ENCODE measurements at places on chromosomes 11 and 22. TPM values are rescaled to one million over a fixed set of nuclear protein-coding genes. Genes with fewer than 3 reads are reported as not detected.

CABP4 gene
- not detected for total RNA-seq

KRTAP5-2 gene
- not detected for total RNA-seq

OR2AG1 gene
- total RNA-seq = not detected

TRIM6 gene
- total RNA-seq = 20.6 TPM

DNA sequence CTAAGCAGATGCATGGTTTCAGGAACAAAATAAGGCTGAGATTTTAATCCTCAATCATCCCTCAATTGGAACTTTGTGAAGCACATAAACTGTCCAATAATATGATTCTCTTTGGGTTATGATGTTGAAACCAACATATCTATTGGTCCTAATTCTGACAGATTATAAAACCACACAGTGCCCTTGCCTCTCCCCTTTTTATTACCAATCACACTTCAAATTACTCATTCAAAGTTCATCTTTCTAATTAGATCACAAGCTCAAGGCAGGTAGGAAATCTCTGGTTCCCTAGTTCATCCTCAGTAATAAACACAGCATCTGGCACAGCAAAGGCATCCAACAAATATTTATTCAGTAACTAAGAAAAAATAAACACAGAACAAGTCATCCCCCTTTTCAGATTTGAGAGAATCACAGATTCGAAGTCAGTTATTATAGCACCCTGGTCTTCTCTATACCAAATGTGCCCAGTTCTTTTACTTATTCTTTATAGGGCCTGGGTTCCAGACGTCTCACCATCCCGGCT, 611.6 kb downstream of the INSC start:
- DNase-seq = no peak
- H3K36me3 ChIP-seq = no peaks in the 10 kb centered on the region
- H3K4me3 ChIP-seq = no peak overlapping the region
- H3K27me3 ChIP-seq = no peaks in the 10 kb centered on the region

DNA sequence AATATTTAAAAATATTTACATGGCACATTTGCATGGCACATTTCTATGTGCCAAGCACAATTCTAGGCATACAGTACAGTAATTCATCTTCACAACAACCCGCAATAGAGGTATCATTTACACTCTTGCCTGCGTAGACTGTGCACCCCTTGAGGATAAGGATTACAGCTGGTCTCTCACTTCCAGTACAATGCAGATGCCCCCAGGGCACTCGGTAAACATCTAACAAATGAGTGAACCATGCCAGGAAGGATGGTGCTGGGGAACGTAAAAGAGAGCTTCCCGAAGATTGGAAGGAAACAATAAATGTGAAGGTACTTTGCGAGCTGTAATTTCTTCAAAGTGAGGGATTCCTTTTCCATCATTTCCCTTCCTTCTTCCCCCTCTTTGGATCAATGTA, 1.3 kb downstream of the PRPF19 start:
- no peak overlapping the region for H3K27ac ChIP-seq
- H3K36me3 ChIP-seq = peaks cover 12% of the 10 kb centered on the region
- H3K27me3 ChIP-seq = no peaks in the 10 kb centered on the region
- peak overlapping the region; percentile 91 for H3K4me3 ChIP-seq
- DNase-seq = no peak
- peaks cover 8% of the 10 kb centered on the region for H3K4me1 ChIP-seq

GRCh38 chr11:120929664-120930154, 94.2 kb upstream of the TBCEL start:
- no peaks in the 10 kb centered on the region for H3K4me1 ChIP-seq
- H3K27ac ChIP-seq = no peak overlapping the region
- no peaks in the 10 kb centered on the region for H3K27me3 ChIP-seq
- H3K4me3 ChIP-seq = no peak overlapping the region
- no peaks in the 10 kb centered on the region for H3K36me3 ChIP-seq
- DNase-seq = peak; percentile 73

- H3K4me1 ChIP-seq = no peaks in the 10 kb centered on the region
- no peaks in the 10 kb centered on the region for H3K27me3 ChIP-seq
- peaks cover 10% of the 10 kb centered on the region for H3K36me3 ChIP-seq
- no peak for DNase-seq
- H3K27ac ChIP-seq = no peak overlapping the region
Observed at GRCh38 chr22:46695346-46696228, 42.5 kb downstream of the CERK start.

DNA sequence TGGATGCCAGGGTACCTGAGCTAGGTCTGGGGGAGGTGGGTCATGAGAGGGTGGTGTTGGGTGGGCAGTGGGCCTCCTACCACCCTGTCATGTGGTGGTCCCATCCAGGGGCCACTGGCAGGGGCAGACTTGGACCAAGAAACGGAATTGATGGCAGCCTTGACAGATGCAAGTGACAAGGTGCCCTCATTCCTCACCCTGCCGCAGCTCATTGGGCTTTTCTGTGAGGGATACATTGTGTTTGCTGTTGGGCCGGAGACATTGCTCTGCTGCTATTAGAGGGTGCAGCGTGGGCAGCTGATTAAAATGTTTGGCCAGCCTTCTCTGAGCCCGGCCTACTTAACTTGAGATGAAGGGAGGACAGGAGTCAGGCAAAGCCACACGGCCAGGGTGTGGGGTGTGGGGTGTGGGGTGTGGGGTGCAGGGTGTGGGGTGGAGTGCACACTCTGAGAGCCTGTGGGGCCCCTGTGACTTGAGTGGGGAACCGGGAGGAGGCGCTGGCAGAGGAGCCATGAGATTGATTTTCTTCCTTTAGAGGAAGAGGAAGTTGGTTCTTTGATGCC, 351.5 kb downstream of the TBC1D22A start:
- H3K27ac ChIP-seq = no peak overlapping the region
- H3K4me1 ChIP-seq = no peaks in the 10 kb centered on the region
- no peaks in the 10 kb centered on the region for H3K36me3 ChIP-seq
- no peaks in the 10 kb centered on the region for H3K27me3 ChIP-seq

- peaks cover 4% of the 10 kb centered on the region for H3K4me1 ChIP-seq
- H3K36me3 ChIP-seq = no peaks in the 10 kb centered on the region
- H3K27ac ChIP-seq = no peak overlapping the region
- no peak for DNase-seq
- H3K27me3 ChIP-seq = no peaks in the 10 kb centered on the region
Observed at GRCh38 chr11:104813532-104813931, 84.7 kb downstream of the CASP12 start.

DNA sequence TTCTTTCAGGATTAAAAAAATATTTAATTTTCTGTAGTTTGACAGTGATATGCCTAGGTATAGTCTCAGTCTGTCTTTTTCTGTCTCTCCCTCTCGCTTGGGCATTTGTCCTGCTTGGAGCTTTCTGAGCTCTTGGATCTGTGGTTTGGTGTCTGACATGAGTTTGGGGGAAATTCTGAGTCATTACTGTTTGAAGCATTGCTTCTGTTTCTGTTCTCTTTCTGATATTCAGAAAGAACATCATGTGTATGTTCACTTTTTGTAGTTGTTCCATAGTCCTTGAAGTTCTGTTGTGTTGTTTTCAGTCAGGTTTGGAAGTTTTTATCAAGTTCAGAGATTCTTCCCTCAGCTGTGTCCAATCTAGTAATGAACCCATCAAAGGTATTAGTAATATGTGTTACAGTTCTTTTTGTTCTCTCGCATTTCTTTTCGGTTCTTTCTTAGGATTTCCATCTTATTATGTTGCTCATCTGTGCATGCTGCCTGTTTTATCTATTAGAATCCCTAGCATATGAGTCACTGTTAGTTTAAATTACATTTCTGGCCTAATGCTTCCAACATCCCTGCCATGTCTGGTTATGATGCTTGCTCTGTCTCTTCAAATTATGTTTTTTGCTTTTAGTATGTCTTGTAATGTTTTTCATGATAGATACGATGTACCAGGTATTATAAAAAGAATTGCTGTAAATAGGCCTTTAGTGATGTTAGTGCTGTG, 48.4 kb downstream of the DDX10 start:
- H3K27me3 ChIP-seq = no peaks in the 10 kb centered on the region
- H3K4me1 ChIP-seq = no peaks in the 10 kb centered on the region
- no peaks in the 10 kb centered on the region for H3K36me3 ChIP-seq

DNA sequence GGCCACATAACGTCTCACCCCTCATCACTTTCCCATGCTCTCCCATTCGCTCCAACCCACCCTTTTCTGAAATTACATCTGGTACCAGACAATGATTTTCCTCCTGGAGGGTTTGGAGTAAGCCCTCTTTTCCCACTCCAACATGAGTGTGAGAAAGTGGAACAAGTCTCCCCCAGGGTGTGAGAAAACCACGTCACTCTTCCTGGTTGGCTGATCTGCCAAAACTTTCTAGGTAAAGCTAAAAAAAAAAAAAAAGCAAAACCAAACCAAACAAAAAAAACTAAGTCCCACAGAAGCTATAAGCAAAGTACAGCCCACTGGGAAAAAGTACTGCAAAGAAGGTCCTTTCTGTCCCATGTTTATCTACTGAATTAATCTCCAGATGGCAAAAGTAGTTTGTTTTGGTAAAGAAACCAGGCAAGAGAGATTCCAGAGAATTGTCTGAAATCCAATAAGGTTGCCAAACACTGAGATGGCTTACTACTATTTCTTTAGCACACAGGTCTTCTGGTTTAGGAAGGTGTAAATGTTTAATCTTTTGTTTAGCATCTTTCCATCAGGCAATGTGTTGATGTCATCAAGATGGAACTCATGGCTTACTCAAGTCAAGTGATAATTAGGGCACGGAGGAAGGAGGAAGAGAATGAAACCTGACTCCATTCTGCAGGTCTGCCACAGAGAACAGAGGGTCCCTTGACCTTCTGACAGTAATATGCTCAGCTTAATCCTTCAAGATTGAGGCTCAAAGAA, 395.6 kb downstream of the LARGE1 start:
- H3K36me3 ChIP-seq = no peaks in the 10 kb centered on the region
- no peak overlapping the region for H3K4me3 ChIP-seq
- H3K27ac ChIP-seq = no peak overlapping the region
- DNase-seq = no peak

- H3K4me1 ChIP-seq = peaks cover 2% of the 10 kb centered on the region
- H3K27me3 ChIP-seq = no peaks in the 10 kb centered on the region
- H3K36me3 ChIP-seq = no peaks in the 10 kb centered on the region
- no peak overlapping the region for H3K4me3 ChIP-seq
- no peak overlapping the region for H3K27ac ChIP-seq
Observed at GRCh38 chr22:35464399-35464798, 64.5 kb downstream of the MCM5 start.

GRCh38 chr11:86191874-86192273, 52.7 kb upstream of the EED start:
- no peaks in the 10 kb centered on the region for H3K36me3 ChIP-seq
- H3K27ac ChIP-seq = no peak overlapping the region
- H3K27me3 ChIP-seq = no peaks in the 10 kb centered on the region
- no peak for DNase-seq
- no peak overlapping the region for H3K4me3 ChIP-seq

- H3K4me3 ChIP-seq = no peak overlapping the region
- H3K27ac ChIP-seq = no peak overlapping the region
- no peak for DNase-seq
- H3K4me1 ChIP-seq = peaks cover 4% of the 10 kb centered on the region
Observed at GRCh38 chr11:131924001-131924400, 553.6 kb downstream of the NTM start.
